ENCODE measurements at places on chromosomes 4 and X. TPM values are rescaled to one million over a fixed set of nuclear protein-coding genes. Genes with fewer than 3 reads are reported as not detected.

PWWP3B gene
- 2.1 TPM for total RNA-seq

MAGEA10 gene
- total RNA-seq, result not detected

FAAH2 gene
- 1.2 TPM for total RNA-seq

RHOXF1 gene
- not detected for total RNA-seq

DCLK2 gene
- total RNA-seq, result 20.0 TPM

LNX1 gene
- total RNA-seq, result 2.3 TPM

REELD1 gene
- not detected for total RNA-seq

RAB39B gene
- total RNA-seq, result 3.1 TPM

TMEM131L gene
- total RNA-seq, result 10.2 TPM

ZAR1 gene
- total RNA-seq, result not detected

MAGEE2 gene
- total RNA-seq, result not detected

MXD4 gene
- 82.7 TPM for total RNA-seq

C4orf33 gene
- 13.4 TPM for total RNA-seq

SMIM10 gene
- total RNA-seq, result 4.7 TPM

AFF2 gene
- total RNA-seq, result 11.8 TPM

NLGN4X gene
- total RNA-seq, result 0.82 TPM

DCAF4L1 gene
- 0.24 TPM for total RNA-seq

WNK3 gene
- total RNA-seq, result 5.7 TPM

ZNF711 gene
- 6.7 TPM for total RNA-seq

MOSPD2 gene
- total RNA-seq, result 31.8 TPM

NLRP2B gene
- not detected for total RNA-seq

NAT8L gene
- 1.6 TPM for total RNA-seq

COX7B2 gene
- not detected for total RNA-seq

MAGEB2 gene
- not detected for total RNA-seq

MAGEB1 gene
- not detected for total RNA-seq

INPP4B gene
- total RNA-seq, result 18.7 TPM

SERTM2 gene
- total RNA-seq, result not detected

EPGN gene
- total RNA-seq, result 1.1 TPM

POU4F2 gene
- not detected for total RNA-seq

IL1RAPL2 gene
- not detected for total RNA-seq

LAMTOR3 gene
- total RNA-seq, result 36.2 TPM

ADRA2C gene
- 0.99 TPM for total RNA-seq

USP11 gene
- total RNA-seq, result 157 TPM

CCDC120 gene
- 7.3 TPM for total RNA-seq

RNF150 gene
- total RNA-seq, result 28.7 TPM

MAGEA12 gene
- not detected for total RNA-seq

SPANXA2 gene
- not detected for total RNA-seq

TAF7L gene
- 0.39 TPM for total RNA-seq

KLF8 gene
- total RNA-seq, result 1.2 TPM

POF1B gene
- not detected for total RNA-seq

RTL9 gene
- total RNA-seq, result 0.33 TPM

CORIN gene
- total RNA-seq, result 4.4 TPM

KIAA1210 gene
- total RNA-seq, result not detected

HAUS7 gene
- 31.3 TPM for total RNA-seq

GUCY1B1 gene
- total RNA-seq, result 20.5 TPM

TMEM271 gene
- not detected for total RNA-seq

LONRF3 gene
- total RNA-seq, result not detected

NEIL3 gene
- 2.5 TPM for total RNA-seq

HERC5 gene
- total RNA-seq, result 0.49 TPM

MMAA gene
- 9.1 TPM for total RNA-seq

TREX2 gene
- 1.6 TPM for total RNA-seq
